ENCODE measurements at places on chromosomes 7 and 10. TPM values are rescaled to one million over a fixed set of nuclear protein-coding genes. Genes with fewer than 3 reads are reported as not detected.

DNA sequence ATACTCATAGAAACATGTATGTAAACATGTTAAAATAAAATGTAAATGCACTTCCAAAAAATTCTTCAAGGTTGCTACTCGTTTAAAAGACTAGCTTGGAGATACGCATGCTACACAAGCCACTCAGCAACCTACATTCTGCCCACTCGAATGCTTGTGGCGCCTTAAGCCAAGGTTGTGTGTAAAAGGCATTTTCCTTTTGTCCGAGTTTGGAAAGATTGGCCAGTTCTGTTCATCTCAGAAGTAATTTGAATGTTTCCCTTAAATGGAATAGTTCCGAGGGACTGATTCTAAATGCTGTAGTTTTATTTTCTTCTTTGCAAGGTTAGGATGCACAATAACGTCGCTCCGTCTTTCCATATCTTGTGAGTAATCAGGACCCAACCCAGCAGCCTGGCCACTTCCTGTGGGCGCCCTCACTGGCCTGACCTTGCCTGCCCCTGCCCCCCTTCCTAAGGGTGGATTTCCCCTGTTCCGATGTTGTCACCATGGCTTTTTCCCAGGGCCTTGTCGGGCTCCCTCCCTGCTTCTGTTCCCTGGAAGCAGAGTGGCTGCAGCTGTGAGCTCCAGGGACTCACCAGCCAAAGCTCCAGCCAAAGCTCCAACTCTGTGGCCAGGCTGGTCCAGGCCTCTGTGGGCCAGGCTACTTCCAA, 70.6 kb downstream of the PTPRE start:
- DNase-seq: peak; percentile 81

- DNase-seq: no peak
Measured at GRCh38 chr10:128781637-128782036, 655.4 kb upstream of the MKI67 start.

- peak; percentile 56 for DNase-seq
Measured at GRCh38 chr7:33965183-33965744, 59.9 kb downstream of the BMPER start.

GRCh38 chr7:150400788-150401423, 21.8 kb downstream of the ZNF775 start:
- DNase-seq: no peak

Gene ACSM6
- total RNA-seq: 0.10 TPM

Gene OLAH
- total RNA-seq: 6.9 TPM

Gene OPN1SW
- not detected for total RNA-seq

Gene PAXIP1
- 8.7 TPM for total RNA-seq

Gene CLCN1
- not detected for total RNA-seq

Gene COX15
- total RNA-seq: 35.6 TPM
